Cortex of kidney (tissue), 1 donor: ENCODE measurements at places on chromosomes 3 and 15.

DNA sequence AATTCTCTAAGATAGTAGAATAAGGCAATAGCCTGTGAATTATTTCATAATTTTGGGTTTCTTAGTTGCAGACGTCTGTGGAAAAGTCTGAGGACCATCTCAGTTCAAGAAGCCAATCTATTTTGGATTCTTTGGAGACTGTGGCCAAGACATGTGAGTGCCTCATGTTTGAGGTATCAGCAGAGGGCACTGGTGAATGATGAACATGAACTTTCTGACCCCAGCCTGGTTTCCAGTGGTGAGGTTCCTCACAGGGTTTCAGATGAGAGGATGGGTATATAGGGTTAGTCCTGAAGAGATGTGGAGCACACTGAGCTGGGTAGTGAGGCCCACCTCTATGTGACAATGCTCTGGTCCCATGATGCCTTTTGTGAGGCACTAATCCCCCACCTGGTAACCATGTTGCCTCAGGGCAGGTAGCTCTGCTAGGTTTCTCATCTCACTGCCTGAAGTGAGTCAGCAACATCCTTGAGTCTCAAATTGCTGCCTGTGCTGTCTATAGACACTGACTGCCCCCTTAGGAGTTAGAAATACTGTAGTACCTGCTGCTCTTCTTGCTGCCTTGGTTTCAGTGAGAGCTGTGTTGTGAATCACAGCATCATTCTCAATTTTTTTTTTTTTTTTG lies 32.3 kb downstream of the C3orf62 start:
- DNase-seq, result no peak

GRCh38 chr15:76904461-76905012 lies 603 bp downstream of the SCAPER start:
- no peak for DNase-seq

GRCh38 chr15:36914960-36915808 lies 185.2 kb downstream of the MEIS2 start:
- no peak for DNase-seq

DNA sequence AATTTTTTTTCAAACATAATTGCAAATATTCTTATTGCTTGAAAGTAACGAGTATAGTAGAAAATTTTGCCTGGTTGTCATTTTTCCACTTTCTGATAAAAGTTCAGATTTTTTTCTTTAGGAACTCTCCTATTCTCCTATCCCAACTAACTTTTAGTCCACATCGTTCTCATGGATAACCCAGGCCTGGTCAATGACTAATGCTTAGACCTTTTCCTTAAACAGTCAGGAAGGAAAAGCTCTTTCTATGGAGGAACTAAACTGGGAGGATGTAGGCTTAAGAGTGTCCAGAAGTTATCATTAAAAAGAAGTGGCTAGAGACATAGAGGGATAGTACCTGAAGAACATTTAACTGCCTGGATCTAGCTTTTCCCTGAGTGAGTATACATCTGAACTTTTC lies 26.7 kb downstream of the CIP2A start:
- no peak for DNase-seq

- DNase-seq, result no peak
Observed at GRCh38 chr3:128426128-128426921, 40.4 kb downstream of the DNAJB8 start.

GRCh38 chr3:106341087-106341486 lies 472.3 kb upstream of the CBLB start:
- DNase-seq, result no peak

- DNase-seq, result no peak
Observed at GRCh38 chr3:98732286-98733052, 30.7 kb upstream of the ST3GAL6 start.

GRCh38 chr15:58179741-58180381 lies 41.7 kb downstream of the AQP9 start:
- no peak for DNase-seq

DNA sequence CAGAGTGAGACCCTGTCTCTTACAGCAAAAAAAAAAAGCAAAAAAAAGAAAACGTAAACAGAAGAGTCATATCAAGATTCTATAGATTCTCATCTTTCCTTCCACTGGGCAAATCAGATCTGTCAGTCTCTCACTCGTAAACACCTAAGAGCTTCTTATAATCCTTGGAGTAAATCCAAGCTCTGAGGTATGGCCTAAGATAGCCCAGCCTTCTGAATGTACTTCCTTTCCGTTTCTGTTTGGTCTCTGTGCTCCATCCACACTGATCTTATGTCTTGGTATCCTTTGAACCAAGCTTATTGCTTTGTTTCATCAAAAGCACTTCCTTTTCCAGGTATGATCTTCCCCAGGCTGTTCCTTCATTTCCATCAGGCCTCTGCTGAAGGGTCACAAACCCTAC lies 137.8 kb downstream of the CADPS start:
- no peak for DNase-seq

- no peak for DNase-seq
Observed at GRCh38 chr15:88028024-88028423, 228.5 kb downstream of the NTRK3 start.
